Stimulated activated CD8-positive, alpha-beta memory T cell treated with anti-CD3 and anti-CD28 coated beads, Interleukin-2, amount 100 ng/mL, for 1 hour (primary cell): ENCODE measurements at places on chromosomes 12 and 14.

DNA sequence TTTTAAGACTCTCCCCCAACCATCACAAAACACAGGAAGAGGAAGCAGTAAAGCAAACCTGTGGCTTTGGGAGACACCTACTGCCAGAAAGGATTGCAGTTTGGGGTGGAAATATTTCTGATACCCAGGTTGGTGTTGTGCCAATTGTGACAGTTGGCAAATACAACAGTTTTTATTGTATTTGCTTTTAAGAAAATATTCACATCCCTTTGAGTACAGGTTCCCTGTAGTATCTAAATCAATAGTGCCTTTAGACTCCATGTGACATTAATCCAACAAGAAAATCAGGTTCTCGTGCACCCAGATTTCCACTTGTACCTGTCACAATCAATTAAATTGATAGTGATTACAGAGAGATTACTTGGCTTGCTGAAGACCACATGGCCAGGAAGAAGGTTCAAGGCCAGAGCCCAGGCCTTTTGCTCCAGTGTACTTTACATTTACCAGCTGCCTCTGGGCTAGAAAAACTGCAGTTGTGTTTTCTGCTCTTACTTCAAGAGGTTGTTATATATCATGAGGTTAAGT lies 361.2 kb downstream of the ATP23 start:
- DNase-seq, result no peak

- no peak for DNase-seq
Observed at GRCh38 chr14:26319139-26319864, 278.5 kb downstream of the NOVA1 start.

- no peak for DNase-seq
Observed at GRCh38 chr12:100138803-100139098, 3.9 kb downstream of the BLTP3B start.

GRCh38 chr12:112447106-112447505 lies 28.4 kb downstream of the PTPN11 start:
- DNase-seq, result no peak

DNA sequence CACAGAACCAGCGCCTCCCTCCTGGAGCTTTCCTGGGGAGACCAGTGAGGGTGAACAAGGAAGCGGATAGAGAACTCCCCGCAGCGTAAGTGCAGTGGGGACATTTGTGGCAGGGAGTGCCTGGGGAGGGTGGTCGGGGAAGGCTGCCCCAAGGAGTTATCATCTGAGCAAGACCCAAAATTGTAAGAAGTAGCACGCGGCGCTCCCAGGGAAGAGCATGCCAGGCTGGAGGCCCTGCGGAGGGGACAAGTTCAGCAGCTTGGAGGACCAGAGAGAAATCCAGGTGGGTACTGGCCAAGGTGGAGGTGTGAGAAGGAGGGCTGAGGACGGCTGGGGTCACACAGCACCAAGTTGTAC lies 46.2 kb upstream of the RIMBP2 start:
- DNase-seq, result no peak

DNA sequence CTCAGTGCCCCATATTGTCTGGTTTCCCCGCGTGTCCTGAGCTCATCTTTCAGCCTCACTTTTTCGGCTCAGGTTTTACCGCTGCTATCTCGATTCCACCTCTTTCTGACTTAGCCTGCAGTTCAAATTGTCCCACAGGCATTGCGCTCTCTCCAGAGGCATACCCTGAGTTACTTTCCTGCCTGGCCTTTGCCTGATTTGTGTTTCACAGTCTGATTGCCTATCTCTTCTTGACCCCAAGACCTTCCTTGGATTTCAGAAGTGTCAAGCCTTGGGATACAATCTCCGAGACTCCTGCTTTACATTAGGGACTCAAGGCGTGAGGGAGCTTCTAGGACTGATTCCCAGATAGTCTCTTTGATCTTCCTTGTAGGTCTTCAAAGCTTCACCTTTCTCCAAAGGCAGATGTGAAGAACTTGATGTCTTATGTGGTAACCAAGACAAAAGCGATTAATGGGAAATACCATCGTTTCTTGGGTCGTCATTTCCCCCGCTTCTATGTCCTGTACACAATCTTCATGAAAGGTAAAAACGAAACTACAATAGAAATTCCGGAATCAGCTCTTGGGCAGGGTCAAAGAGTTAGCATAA lies 629 bp downstream of the LETMD1 start:
- no peak for DNase-seq

DNA sequence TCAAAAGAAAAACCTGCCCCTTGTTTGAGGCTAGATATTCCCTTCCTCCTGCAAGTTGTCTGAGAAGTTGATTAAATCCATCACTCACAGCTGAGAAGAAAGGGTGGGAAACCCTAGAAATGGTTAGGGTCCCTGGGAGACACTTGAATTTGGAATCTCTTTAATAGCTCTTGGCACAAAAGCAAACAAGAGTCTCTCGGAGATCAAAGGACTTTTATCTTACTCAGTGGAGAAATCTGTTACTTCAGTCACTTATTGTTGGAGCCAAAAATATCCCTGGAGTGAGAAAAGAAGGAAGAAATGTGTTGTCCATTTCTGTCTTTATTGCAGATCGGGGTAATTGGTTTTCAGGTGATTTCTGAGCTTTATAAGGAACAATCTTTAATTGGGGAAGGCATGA lies 47.0 kb downstream of the TMEM132C start:
- no peak for DNase-seq

- no peak for DNase-seq
Observed at GRCh38 chr14:101564819-101565698, 3.8 kb downstream of the DIO3 start.

GRCh38 chr14:35047976-35048513 lies 2.0 kb downstream of the FAM177A1 start:
- no peak for DNase-seq

GRCh38 chr12:117803001-117803400 lies 165.8 kb downstream of the KSR2 start:
- DNase-seq, result no peak

DNA sequence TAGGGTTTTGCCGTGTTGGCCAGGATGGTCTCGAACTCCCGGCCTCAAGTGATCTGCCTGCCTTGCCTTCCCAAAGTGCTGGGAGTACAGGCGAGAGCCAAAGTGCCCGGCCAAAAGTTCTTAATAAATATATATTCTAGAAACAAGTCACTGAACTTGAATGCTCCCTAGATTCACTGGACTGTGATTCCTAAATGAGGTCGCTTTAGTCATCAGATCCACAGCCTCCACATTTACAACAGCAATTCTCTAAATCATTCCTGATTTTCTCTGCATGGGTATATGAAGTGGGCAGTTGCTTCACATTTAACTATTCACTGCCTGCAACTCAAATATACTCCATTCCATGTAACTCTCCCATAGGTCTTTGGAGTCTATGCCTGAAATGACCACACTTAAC lies 813.0 kb downstream of the GALC start:
- DNase-seq, result no peak

GRCh38 chr12:46934374-46935111 lies 108.7 kb upstream of the SLC38A4 start:
- no peak for DNase-seq

- no peak for DNase-seq
Observed at GRCh38 chr12:29167988-29168387, 18.9 kb downstream of the FAR2 start.

DNA sequence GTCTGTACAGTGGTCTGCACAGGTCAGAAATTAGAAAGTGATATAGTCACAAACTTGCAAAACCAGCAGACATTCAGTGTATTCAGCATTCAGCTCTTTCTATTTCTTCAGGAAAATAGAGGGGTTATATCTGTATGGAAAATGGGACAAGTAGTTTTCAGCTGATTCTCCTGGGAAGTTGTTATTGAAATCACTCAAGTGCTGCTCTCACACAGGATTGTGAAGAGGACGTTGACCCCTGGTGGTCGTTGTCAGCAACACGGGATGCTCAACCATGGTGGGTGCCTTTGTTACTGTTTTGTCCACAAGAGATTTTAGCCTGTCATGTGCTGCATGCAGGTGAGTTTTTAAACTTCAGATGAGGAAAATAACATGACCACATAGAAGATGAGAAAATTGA lies 981.8 kb downstream of the TMEM121 start:
- DNase-seq, result no peak

DNA sequence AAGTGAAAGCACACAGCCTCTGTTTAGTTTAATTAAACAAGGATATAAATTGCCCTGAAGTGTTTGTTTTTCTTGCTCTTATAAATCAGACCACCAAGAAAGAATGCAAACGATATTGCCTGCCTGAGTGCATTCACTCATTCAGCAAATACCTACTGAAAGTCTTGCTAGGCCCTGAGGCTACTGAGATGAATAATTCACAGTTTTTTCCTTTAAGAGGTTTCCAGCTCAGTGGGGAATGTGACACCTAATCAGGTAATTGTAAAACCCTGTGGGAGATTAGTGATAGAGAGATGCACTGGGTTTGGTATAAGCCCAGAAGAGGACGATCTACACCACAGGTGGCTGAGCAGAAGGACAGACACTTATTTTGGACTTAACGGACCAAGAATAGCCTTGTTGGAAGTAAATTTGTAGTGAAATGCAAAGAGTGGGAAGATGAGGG lies 151.4 kb downstream of the SLC35F4 start:
- DNase-seq, result no peak

- no peak for DNase-seq
Observed at GRCh38 chr12:66663611-66664010, 15.3 kb downstream of the GRIP1 start.

DNA sequence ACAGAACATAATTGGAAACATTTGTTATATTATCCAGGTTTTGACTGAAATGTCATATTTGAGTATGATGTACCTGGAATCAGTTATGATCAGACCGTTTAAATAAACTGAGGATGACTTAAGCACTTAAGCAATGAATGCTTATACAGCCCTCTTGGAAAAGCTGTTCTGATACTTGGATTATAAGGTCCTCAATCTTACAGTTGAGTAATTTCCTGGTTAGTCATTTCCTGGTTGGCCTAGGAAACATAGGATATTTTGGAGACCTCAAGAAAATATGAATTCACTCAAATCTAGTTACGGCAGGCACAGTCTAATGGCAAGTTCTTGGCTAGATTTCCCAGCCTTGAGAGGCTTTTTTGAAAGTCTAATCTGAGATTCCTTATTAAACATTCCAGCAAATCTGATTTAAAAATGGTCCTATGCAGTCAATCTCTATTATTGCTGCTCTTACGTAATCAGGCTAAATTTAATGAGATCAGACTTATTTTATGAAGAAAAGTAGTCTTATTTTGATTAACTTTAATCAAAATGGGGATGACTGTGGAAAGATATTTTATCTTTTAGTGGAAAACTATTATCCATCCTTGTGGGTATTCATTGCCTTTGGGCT lies 447.2 kb downstream of the SNAPC1 start:
- no peak for DNase-seq

- DNase-seq, result no peak
Observed at GRCh38 chr14:67170660-67171059, 18.6 kb upstream of the GARIN2 start.

DNA sequence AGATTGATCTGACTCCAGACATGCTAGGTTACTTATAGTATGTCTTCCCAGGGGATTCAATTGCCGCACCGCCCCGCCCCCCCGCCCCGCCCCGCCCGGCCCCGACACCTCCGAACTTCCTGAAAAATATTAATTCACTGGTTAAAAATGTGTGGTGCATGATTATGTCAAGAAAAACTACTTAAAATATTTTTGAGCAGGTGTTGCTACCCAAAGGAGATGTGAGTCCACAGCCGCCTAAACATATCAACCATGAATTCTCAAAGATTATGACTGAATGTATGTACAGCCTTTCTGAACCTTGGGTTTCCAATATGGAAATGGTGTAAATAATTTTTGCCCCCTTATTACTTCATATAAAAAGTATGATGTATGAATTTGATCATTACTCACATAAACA lies 2.7 kb upstream of the RIMKLB start:
- no peak for DNase-seq

DNA sequence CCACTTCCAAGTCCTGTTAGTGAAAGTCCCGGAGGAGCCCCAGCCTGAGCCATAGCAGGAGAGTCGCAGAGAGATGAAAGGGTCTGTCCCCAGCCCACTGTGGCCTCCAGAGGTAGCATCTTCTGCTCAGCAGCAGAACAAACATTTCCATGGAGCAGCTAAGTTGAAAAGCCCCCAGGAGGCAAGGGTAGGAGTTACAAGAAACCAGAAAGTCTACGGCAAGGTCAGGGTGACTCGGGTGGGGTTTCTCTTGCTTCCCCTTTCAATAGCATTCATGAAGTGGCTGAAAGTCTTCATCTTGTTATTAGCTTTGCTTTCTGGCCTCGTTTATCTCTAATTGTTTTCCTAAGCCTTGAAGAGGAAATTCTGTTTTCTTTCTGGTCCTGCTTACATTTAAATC lies 151.2 kb upstream of the DIO3 start:
- no peak for DNase-seq

DNA sequence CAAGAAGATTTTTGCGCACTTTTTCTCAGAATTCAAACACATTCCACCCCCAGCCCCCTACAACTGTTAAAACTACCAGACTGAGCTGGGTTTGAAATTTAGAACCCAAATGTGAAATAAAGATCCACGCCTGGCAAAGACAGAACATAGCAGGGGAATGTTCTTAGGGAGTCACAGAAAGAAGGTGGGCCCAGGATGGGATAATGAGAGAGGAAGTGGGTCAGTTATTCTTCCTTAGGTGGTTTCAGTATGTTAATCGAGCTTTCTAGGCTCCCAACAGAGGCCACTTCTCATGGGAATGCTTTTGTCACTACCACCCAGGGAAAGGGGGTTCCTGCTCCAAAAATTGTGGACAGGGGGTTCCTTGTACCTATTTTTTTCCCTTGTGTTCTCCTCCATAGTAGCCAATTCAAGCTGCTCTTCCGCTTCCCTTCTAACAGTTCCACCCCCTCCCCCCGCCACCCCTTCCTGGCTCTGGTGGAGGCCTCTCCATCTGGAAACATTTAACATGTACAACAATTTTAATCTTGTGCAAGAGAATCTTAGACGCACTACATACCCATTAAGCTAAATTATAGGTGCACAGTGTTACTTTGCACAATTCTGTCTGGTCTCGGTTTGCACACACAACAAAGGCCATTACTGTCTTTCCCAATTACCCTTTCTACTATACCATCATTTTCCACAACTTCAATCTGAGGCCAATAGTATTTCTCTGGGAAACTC lies 218.1 kb downstream of the MON2 start:
- DNase-seq, result no peak

- no peak for DNase-seq
Observed at GRCh38 chr14:94867946-94868771, 98.2 kb upstream of the GSC start.
